ENCODE measurements at places on chromosomes 16 and 17.

- DNase-seq, result no peak
Measured at GRCh38 chr17:78472035-78472905, 93.8 kb downstream of the PGS1 start.

DNA sequence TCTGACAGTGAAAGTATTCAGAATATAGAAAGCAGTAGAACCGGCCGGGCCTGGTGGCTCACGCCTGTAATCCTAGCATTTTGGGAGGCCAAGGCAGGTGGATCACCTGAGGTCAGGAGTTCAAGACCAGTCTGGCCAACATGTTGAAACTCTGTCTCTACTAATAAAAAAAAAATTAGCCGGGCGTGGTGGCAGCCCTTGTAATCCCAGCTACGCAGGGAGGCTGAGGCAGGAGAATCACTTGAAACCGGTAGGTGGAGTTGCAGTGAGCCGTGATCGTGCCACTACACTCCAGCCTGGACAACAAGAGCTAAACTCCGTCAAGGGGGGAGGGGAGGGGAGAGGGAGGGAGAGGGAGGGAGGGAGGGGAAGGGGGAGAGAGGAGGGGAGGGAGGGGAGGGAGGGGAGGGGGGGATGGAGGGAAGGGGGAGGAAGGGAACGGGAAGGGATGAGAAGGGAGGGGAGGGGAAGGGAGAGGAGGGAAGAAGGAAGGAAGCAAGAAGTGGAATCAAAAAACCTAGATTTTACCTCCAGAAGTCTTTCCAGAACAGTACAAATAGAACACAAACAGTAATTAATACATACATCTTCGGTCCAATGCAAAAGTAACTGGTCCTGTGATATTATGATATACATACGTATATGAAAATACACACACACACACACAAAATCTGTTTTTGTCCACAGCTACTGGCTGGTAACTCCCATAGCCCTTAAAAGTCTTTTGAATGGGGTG lies 10.9 kb upstream of the NT5C start:
- DNase-seq, result no peak

- no peak for DNase-seq
Measured at GRCh38 chr17:59353106-59353854, 21.8 kb downstream of the YPEL2 start.

DNA sequence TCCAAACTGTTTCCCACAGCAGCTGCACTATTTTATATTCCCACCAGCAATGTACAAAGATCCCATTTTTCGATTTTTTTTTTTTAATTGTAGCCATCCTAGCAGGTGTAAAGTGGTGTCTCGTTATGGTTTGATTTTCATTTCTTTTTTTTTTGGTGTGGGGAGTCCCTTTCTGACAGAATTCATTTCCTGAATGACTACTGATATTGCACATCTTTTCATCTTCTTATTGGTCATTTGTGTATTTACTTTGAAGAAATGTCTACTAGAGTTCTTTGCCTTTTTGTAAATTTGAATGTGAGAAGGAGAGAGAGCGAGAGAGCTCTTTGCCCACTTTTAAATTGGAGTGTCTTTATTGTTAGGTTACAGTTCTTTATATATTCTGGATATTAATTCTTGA lies 14.0 kb downstream of the CYB5B start:
- no peak for DNase-seq

DNA sequence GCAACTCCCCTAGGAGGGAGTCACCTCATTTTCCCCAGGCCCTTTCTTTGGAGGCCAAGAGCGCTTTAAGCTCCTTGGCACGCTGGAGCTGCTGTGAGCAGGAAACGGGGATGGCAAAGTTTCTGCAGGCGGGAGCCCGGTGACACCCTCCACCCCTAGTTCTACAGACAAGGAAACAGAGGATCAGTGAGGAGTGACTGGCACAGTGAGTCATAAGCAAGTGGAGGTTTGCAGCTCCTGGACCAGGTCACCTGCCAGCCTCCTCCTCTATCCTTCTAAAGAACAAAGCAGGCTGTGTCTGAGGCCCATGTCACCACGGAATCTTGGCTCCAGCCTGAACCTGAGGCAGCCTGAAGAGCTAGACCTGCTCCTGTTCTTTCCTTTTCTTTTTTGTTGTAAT lies 141.9 kb downstream of the TMEM132E start:
- DNase-seq, result no peak

- DNase-seq, result no peak
Measured at GRCh38 chr16:48014349-48015135, 141.3 kb downstream of the ABCC12 start.

GRCh38 chr17:49821916-49822315 lies 26.0 kb downstream of the TAC4 start:
- no peak for DNase-seq

GRCh38 chr17:51298508-51299371 lies 38.4 kb downstream of the UTP18 start:
- DNase-seq, result no peak

- no peak for DNase-seq
Measured at GRCh38 chr17:73679476-73679875, 35.2 kb upstream of the SDK2 start.

- no peak for DNase-seq
Measured at GRCh38 chr17:63041722-63042121, 75.7 kb downstream of the TANC2 start.

DNA sequence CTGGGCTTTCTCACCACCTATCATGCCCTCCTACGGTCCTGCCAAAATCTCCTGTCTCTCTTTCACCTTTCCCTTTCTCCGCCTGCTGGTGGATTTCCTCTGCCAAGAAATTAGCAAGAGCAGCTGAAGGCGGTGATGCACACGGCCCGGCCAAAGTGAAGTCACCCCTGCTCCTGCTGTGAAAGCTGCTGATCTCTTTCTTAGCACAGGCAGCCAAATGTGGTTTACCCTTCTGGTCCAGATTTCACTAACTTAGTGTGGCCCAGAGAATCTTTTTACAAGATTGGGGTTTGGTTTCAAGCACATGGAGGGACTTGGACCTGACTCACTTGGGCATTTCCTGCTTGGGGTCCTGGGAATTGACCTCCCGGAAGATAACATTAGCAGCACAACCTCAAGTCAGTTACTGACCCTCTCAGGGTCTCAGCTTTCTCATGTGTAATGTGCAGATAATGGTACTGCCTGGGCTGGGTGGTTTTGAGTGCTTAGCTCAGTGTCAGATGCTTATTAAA lies 155.7 kb downstream of the SOCS1 start:
- DNase-seq, result no peak

DNA sequence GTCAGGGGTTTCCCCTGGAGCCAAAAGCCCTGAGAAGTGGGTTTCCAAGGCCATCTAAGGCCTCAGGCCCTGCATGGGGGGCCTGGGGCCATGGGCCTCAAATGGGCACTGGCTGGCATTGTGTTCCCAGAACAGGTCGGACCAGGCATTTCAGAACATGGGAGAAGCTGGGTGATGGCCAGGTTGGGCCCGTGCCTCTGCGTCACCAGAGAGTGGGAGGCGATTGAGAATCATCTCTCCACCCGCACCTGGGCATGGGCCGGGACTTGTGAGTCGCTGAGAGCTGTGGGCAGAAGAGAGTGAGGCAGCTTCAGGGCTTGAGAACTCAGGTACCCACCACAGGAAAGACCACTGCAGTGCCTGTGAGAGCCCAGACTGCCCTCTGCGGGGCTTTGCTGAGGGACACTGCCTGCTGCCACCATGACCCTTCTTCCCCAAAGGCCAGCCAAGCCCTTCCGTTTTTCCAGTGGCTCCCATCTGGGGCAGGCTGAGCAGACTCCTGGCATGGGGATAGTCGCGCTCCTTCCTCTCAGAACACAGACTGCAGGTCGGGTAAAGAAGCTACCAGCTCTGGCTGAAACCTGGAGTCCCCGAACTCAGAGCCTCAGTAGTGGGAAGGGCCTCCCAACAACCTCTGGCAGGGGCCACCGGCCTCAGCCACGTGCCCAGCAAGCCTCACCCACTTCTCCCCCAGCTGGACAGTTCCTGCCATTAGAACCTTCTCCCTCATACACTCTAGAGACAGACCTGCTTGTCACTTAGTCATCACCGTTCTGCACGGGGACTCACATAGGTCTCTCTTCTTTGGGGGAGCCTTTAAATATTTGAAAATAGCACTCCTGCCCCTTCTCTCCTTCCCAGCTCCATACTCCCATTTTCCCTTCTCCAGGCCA lies 1.6 kb downstream of the RAB11FIP4 start:
- no peak for DNase-seq

DNA sequence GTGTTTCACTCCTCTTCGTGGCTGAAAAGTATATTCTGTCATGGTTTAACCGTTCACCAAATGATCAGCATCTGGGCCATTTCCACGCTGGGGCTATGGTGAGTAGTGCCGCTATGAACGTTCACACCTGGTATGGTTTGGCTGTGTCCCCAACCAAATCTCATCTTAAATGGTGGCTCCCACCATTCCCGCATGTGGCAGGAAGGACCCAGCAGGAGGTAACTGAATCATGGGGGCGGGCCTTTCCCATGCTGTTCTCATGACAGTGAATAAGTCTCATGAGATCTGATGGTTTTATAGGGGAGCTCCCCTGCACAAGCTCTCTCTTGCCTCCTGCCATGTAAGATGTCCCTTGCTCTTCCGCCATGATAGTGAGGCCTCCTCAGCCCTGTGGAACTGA lies 45.7 kb upstream of the ZNF469 start:
- DNase-seq, result no peak

GRCh38 chr17:20284570-20285295 lies 182.6 kb downstream of the LGALS9B start:
- no peak for DNase-seq

- peak; percentile 24 for DNase-seq
Measured at GRCh38 chr16:28873543-28874201, 4.6 kb upstream of the ATP2A1 start.

GRCh38 chr17:47401100-47401499 lies 77.3 kb downstream of the EFCAB13 start:
- DNase-seq, result no peak

GRCh38 chr16:48622456-48623303 lies 12.7 kb upstream of the N4BP1 start:
- no peak for DNase-seq

GRCh38 chr17:72602517-72603419 lies 481.9 kb downstream of the SOX9 start:
- DNase-seq, result no peak

DNA sequence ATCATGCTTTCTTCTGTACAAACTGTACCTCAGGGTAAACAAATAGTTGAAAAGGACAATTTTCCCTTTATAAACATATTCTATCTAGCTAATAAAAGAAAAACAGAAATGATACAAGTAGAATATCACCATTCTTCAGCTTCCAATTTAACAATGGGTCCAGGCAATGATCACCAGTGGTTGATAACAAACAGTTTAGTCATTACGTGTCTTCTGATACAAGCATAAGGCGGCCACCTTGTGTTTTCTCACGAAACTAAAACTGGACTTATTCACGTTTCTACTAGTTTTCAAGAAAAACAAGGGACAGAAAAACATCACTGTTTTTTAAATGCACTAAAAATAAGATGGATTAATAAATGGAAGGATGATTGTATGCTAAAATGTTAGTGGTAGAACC lies 58.3 kb downstream of the STH start:
- DNase-seq, result no peak

GRCh38 chr16:75559564-75560372 lies 3.7 kb upstream of the TMEM231 start:
- no peak for DNase-seq

DNA sequence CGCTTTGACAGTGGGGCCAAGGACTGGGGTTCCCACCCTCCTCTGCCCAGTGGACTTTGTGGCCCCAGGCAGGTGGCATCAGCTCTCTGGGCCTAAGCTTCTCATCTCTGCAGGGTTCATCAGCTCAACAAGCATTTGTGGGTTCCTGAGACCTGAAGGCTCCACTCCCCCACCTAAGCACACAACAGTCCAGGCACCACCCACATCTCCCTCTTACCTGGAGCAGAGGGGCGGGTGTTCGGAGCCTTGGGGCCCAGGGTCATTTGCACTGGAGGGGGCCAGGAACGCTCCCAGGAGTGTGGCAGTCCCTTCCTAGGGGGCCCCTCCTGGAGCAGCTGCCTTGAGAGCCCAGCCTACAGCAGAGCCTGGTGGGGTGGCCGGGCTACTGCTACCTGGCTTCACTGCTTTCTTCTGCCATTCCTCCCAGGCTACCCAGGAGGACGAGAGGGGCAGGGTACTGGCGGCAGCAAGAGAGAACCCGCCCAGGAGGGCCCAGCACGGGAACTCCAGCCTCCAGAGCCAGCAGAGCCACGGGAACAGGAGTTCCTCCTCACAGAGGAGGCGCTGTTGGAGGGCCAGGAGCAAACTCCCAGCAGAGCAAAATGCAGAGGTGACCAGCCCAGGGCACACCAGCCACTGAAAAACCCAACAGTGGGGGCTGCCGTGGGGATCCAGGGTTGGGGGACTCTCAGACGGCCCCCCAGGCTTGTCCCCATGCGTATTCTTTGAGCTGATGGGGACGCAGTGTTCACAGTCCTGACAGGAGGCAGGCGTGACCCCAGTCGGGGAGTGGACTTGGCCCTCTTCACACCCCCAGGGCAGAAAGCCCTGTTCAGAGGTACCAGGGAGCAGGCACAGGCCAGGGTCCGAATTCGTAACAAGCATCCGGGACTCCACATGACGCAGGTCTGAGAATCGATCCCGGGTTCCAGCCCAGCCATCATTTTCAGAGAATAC lies 35.1 kb upstream of the SLC38A10 start:
- DNase-seq, result no peak

DNA sequence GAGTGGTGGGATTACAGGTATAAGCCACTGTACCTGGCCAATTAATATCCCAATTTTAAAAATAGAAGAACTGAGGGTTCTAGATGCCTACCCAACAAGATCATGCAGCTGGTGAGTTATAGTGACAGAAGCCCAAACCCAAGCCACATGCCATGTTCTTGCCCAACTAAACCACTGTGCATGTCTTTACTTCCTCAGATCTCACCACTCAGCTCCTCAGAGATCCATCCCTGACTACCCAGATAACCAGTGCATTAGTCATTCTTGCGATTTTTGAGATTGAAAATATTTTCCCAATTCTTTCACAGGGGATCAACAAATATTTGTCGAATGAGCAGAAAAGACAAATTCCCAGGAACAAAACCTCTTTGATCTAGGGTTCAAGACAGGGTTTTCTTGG lies 303.1 kb downstream of the CBLN1 start:
- DNase-seq, result no peak

DNA sequence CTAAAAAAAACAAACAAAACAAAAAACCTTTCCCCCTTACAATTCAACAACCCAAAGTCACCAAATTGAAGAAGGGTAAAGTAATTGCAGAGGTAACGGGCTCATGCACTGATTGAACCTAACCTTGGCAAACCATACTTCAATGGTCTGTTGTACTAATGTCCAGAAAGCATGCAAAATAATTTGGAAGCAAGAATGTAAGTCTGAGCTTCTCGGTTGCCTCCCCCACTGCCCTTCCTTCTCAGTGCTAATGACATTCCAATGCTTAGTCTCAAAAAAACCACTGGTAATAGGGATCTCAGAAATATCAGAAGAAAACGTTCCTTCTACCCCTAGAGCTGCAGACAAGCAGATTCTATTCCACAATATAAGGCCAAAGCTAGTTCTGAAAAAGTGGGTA lies 15.8 kb downstream of the KRABD2 start:
- no peak for DNase-seq
